ENCODE measurements at places on chromosomes 12 and 14. TPM values are rescaled to one million over a fixed set of nuclear protein-coding genes. Genes with fewer than 3 reads are reported as not detected.

- H3K4me3 ChIP-seq = no peak overlapping the region
- no peaks in the 10 kb centered on the region for H3K27me3 ChIP-seq
- peak; percentile 75 for DNase-seq
- H3K36me3 ChIP-seq = no peaks in the 10 kb centered on the region
- H3K27ac ChIP-seq = peak overlapping the region; percentile 68
These were observed 19.4 kb downstream of the BDKRB1 start for GRCh38 chr14:96275177-96276112.

- no peaks in the 10 kb centered on the region for H3K27me3 ChIP-seq
- H3K4me3 ChIP-seq = no peak overlapping the region
- no peaks in the 10 kb centered on the region for H3K36me3 ChIP-seq
- no peaks in the 10 kb centered on the region for H3K4me1 ChIP-seq
These were observed 42.6 kb downstream of the TMEM63C start for GRCh38 chr14:77224212-77224611.

Gene AKAP3
- 0.29 TPM for total RNA-seq

Gene STYK1
- total RNA-seq = 2.3 TPM

Gene ANKS1B
- 2.7 TPM for total RNA-seq
